ENCODE measurements at places on chromosomes 4 and X.

GRCh38 chrX:152886716-152887115 lies 11.2 kb upstream of the ZNF185 start:
- DNase-seq, result no peak

GRCh38 chr4:20283039-20283438 lies 31.3 kb downstream of the SLIT2 start:
- no peak for DNase-seq

DNA sequence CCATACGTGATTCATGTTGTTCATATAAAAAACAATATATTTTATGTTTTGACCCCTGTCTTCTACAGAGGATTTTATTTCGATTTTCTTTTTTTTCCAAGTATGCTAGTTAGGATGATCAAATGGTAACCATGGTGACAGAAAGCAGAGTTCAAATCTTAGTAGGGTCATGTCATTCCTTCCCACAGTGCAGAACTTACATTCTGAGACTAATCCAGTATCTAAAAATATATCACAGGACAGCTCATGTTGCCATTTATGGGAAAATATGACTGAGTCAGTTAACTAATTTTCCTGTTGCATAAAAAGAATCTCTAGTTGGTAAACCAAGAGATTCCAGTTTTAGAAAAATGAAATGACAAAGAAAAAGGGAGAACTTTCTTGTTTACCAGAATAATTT lies 209.5 kb downstream of the PARM1 start:
- no peak for DNase-seq

- DNase-seq, result no peak
These were observed 826.6 kb upstream of the SLIT2 start for GRCh38 chr4:19425146-19425545.
